ENCODE measurements at places on chromosomes 12 and 14. TPM values are rescaled to one million over a fixed set of nuclear protein-coding genes. Genes with fewer than 3 reads are reported as not detected.

The NFYB gene
- total RNA-seq, result 51.7 TPM

The MPHOSPH9 gene
- 127 TPM for total RNA-seq

The MUCL1 gene
- not detected for total RNA-seq

The NRIP2 gene
- 3.7 TPM for total RNA-seq

The FGD4 gene
- 103 TPM for total RNA-seq

The ERC1 gene
- 90.1 TPM for total RNA-seq

The KCNK13 gene
- 1.4 TPM for total RNA-seq

The BEST3 gene
- 10.6 TPM for total RNA-seq

The KRT7 gene
- total RNA-seq, result 12.1 TPM

The SIX1 gene
- total RNA-seq, result 11.8 TPM

The SDR9C7 gene
- 0.38 TPM for total RNA-seq

The CISTR gene
- not detected for total RNA-seq

The REM2 gene
- total RNA-seq, result 2.0 TPM

The CCDC197 gene
- not detected for total RNA-seq
